Trophoblast cell (in vitro differentiated cells and primary cell): ENCODE measurements at places on chromosomes 16 and 17.

DNA sequence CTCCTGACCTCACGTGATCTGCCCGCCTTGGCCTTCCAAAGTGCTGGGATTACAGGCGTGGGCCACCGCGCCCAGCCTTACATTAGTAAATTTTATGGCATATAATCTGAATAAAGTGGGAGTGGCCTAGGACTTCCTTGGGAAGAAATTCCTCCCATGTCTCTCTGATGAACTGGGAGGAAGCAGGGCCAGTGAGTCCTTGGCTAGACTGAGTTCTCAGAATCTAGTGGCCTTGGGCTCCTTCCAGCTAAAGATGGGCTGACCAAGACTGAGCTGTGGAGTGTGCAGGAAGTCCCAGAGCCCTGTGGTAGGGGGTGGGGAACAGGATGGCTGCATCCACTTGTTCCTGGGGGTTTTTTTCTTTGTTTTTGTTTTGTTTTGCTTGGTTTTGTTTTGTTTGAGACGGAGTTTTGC is 10.0 kb upstream of the NAGLU start:
- no peak for DNase-seq

GRCh38 chr16:68607443-68607842 is 37.7 kb upstream of the CDH3 start:
- DNase-seq, result peak; percentile 3

DNA sequence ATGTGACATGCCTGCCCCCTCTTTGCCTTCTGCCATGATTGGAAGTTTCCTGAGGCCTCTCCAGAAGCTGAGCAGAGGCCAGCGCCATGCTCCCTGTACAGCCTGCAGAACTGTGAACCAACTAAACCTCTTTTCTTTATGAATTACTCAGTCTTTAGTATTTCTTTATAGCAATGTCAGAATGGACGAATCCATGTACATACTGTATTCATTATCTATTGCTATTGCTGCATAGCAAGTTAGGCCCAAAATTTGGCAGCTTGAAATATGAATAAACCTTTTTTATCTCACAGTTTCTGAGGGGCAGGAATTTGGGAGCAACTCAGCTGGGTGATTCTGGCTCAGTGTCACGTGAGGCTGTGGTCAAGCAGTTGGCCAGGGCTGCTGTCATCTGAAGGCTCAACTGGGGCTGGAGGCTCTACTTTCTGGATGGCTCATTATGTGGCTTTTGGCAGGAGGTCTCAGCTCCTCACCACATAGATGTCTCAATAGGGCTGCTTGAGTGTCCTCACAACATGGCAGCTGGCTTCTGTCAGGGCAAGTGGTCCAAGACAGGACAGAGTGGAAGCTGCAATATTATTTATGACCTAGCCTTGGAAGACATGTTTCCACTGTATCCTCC is 40.0 kb downstream of the SOCS1 start:
- no peak for DNase-seq

DNA sequence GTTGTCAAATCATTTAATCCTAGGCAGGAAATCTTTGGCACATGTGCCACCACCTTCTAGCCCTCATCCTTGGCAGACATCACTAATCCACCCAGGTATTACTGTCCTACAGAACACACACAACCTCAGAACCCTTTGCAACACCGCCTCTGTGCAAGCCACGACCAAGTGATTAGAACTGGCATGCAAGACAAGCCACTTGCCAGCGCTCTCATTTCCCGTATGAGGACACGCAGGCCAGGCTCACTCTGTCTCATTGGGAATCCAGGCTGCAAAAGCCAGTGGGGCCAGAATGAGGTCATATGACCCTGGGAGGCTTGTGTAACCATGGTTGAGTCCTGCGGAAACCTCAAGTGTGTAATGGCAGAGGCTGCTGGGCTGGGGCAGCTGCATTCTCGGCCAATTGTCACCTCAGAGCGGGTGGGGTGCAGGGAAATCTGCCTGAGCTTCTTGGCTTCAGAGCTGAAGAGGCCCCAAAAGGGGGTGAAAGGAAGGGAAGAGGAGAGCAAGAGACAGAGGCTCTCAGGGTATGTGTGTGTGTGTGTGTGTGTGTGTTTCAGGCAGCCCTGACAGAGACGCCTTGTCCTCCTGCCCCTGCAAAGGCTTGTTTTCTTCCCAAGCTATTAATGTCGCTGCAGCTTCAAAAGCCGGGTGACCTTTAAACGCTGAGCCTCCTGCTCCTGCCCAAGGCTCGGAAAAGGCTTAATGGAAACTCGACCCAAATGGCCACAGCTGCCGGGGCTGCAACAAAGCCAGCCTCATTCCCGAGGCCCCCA is 43.2 kb upstream of the MRPS23 start:
- DNase-seq, result peak; percentile 96

- DNase-seq, result peak; percentile 33
Observed at GRCh38 chr17:80068301-80069222, 32.1 kb downstream of the CCDC40 start.

DNA sequence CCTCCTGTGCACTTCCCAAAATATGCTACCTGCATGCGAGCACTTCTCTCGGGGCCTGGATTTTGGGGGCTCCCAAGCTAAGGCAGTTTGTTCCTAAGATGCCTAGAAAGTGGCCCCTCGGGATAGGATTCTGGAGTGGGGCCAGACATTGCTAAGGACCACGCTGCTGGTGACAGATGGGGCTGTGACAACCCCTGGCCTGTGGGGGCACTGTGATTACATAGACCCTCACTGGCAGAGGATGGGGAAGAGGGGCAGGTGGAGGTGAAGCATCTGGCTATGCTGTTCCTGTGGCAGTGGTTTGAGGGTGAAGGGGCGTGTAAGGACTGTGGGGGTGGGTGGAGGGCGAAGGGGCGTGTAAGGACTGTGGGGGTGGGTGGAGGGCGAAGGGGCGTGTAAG is 128.4 kb downstream of the ENGASE start:
- DNase-seq, result no peak

DNA sequence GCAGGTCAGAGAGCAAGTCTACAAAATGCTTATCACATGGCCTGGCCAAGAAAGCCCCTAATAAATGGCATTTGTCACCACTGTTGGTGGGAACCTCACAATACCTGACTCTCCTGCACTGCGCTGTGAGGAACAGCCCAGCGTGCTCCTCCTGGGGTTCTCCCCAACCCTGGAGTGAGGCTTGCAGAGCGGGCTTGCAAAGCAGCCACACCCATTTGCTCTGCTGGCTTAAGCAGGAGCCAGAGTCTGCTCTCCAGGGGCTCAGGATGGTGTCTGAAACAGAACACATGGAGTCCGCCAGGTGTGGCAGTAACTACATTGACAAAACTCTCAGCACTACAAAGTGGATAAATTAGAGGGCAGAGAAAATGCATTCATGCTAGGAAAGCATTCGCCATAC is 331.0 kb upstream of the CCL2 start:
- DNase-seq, result no peak

DNA sequence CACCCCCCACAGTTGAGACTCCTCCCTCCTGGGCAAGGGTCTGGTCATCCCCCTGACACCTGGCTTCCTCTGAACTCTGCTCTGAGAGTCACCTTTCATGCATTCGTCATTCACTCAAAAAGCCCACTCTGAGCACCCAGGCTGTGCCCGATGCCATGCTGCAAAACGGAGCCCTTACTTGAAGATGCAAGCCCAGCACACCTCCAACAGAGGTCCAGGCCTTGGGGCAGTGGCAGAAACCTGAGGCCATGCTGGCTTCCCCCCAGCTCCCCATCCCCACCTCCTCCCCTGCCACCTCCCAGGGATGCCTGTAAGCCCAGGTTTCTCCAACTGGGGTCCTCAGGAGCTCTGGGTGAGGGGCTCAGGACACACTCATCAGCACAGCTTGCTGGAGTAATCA is 67.7 kb upstream of the TNRC6C start:
- no peak for DNase-seq

GRCh38 chr17:80705988-80706387 is 161.3 kb downstream of the RPTOR start:
- no peak for DNase-seq

GRCh38 chr17:68452724-68453290 is 4.5 kb downstream of the WIPI1 start:
- DNase-seq, result peak; percentile 95

- DNase-seq, result no peak
Observed at GRCh38 chr17:62650587-62650986, 23.1 kb downstream of the MRC2 start.

DNA sequence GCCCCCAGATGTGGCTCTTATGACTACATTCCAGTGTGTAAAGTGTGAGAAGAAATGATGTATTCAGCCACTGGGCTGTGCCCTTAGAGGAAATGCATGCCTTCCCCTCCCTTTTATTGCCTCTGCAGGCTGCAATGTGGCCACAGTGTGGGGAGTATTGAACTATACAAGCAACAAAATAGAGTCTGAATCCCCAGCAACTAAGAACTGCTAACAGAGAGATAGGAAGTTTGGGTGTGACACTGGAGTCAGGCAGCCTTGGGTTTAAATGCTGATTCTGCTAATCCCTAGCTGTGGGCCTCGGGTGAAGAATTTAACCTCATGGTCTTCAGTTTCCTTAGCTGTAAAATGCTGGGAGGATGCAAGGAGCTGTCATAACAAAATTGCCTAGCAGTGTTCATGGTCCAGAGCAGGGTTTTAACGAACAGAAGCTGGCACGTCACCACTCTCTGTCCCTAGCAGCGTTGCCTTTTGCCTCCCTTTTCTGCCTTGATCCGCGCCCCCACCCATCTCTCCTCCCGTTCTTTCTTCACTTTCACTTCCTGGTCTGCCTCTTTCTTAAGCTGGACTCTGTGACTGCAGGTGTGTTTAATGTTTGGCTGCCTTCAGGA is 50.3 kb downstream of the KPNA2 start:
- DNase-seq, result no peak

DNA sequence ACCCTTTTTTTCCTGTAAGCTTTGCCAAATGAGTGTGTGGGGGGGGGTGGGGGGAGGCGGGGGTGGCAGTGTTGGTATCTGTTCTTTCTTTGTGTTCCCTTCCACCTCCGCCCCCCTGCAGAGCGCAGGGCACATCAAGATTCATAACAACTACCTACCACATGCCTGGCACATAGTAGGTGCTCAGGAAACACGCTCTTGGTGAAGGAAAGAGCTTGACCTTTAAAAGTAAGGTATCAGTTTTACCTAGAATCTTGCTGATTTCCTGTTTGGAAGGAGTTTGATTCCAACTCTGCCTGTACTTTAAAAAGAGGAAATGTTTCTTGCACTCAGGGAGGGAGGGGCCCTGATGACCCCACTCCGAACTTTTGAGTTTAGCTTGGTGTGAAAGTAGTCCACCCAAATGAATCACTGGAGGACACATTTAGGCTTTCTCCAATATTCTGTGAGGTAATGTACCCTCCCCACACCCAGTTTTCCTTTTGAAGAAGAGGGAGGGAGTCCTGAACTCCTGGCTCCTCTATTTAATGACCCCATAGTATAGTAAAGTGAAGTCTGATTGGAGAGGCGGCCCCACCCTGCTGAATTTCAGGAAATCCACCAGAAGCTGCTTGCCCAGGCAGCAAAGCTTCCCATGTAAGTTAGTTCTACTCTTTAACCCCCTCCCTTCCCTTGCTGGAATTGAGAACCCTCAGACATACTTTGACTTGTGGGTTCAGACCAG is 560 bp upstream of the FAM20A start:
- DNase-seq, result no peak

- no peak for DNase-seq
Observed at GRCh38 chr17:13986855-13987254, 82.4 kb upstream of the COX10 start.

DNA sequence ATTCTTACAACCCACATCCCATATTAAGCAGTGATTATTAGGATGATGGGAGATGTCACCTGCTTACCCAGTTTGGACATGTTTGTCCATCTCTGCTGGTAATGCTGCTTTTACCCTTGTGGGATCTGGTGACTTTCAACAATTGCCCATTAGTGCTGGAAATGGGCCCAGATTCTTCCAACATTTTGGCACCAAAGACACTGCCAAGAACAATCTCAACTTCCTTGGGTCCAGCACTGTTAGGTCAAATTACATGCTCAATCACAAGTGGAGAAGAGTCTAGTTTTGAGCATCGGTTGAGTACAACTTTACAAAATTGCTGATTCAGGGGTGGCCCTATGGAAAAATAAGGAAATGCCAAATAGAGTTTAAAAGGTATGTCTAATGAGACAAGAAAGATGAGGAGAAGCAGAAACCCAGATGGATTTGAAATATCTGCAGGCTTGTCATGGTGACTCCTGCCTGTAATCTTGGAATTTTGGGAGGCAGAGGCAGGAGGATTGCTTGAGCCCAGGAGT is 13.0 kb upstream of the ZFP3 start:
- DNase-seq, result no peak

DNA sequence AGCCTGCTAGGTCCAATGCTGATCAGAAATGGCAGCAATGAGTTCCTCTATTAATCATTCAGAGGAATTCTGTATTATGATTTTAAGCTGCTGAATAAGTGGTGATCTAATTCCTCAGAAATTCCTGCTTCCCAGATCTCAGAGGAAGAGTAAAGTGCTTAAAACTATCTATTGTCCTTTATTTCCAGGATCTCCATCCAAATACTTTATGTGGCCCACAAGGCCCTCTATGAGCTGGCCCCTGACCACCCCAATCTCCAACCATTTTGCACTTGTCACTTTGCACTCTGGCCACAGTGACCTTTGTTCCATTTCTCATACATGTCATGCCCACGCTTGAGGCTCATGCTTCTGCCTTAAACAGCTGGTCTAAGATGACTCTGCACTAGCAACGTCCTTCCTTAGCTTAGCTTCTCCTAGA is 93.7 kb downstream of the CA10 start:
- DNase-seq, result no peak

DNA sequence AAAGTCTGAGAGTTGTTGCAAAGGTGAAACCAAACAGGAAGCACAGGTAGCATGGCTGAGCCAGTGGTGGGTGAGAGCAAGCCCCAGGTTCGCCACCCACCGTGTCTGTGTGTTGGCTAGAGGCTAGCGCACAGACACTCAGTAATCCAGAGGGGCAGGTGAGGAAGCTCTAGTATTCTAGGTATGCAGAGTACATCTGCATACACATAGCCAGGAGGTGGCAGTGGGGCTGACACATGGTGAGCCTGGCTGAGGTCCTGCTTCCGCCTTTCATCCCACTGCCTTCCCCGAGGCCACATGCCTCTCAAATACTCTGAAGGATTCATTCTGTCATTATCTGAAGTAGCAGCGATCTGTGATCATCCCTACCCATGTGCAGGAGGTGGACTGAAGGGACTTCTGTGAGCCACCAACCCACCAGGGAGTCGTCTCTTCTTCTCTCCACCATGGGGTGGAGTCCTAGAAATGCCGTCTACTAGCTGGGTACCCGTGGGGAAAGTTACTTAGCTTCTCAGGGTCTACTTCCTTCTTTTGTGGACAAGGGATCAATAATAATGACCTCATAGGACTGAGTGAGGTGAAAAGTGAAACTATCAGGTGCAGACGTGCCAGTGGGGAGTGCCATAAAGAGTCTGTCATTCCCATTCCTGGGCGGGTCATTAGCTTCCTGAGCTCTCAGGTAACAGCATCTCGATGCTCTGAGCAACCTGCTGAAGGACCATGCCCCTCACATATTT is 36.0 kb upstream of the ICAM2 start:
- DNase-seq, result peak; percentile 93

DNA sequence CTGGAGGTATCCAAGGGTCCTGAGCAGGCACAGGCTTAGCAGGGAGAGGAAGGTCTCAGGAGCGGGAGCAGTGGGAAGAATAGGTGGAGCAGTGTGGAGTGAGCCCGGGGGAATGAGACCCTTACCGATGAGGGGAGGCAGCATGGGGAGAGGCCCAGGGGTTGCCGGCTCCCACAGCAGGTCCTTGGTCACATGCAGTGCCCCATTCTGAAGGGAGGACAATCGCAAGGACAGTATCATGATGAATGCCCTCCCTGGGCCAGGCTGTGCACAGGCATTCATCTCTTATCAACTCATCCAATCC is 3.3 kb downstream of the TAF1C start:
- no peak for DNase-seq

- no peak for DNase-seq
Observed at GRCh38 chr16:78519896-78520295, 420.4 kb downstream of the WWOX start.
